Choroid plexus epithelial cell (primary cell): ENCODE measurements at places on chromosomes 4 and X.

GRCh38 chr4:63583007-63583406 is 826.2 kb downstream of the TECRL start:
- no peak for DNase-seq

DNA sequence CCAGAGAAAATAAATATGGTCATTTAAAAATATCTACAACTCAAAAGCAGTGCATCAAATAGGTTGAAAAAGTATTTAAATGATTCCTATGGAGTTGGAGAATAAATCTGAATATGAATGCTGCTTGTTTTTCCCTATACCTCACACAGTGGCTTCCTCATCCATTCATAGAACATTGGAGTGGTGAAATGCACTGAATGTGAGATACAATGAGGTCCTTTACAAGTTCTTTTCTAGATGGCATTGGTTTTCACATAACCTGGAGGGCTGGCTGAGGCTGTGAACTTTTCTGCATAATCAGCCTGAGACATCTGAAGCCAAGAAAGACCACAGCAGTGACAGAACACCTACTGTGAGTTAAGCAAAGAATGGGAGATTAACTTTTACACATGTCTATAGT is 279.1 kb upstream of the NRK start:
- DNase-seq, result no peak

- no peak for DNase-seq
Observed at GRCh38 chrX:12229986-12230385, 91.7 kb downstream of the FRMPD4 start.

DNA sequence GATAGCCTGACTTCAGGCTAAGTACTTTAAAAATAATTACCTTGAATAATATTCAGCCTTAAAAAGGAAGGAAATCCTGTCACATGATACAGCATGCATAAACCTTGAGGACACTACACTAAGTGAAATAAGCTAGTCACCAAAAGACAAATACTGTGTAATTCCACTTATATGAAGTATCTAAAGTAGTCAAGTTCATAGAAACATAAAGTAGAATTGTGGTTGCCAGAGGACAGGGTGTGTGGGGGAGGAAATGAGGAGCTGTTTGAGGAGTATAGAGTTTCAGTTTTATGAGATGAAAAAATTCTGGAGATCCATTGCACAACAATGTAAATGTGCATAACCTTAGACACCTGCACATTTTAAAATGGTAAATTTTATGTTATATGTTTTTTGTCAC is 5.6 kb upstream of the STPG2 start:
- peak; percentile 23 for DNase-seq

GRCh38 chr4:8549352-8549931 is 30.8 kb upstream of the GPR78 start:
- DNase-seq, result no peak

DNA sequence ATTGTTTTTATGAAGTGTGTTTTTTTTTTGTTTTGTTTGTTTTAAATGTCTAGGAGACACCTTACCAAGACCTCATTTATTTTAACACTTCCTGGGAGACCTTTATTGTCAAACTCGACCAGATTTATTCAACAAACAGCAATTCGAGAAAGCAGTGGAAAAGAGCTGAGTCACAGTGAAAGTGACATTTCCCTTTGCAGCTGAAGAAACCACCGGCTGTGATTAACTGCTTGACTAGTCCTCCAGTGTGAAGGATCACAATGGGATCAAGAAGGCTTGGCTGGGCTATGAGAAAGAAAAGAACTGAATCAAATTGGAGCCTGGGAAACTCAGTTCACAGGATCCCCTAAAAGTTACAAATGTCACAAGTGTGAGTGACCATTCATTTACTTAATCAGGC is 11.9 kb upstream of the ADH7 start:
- DNase-seq, result peak; percentile 61

DNA sequence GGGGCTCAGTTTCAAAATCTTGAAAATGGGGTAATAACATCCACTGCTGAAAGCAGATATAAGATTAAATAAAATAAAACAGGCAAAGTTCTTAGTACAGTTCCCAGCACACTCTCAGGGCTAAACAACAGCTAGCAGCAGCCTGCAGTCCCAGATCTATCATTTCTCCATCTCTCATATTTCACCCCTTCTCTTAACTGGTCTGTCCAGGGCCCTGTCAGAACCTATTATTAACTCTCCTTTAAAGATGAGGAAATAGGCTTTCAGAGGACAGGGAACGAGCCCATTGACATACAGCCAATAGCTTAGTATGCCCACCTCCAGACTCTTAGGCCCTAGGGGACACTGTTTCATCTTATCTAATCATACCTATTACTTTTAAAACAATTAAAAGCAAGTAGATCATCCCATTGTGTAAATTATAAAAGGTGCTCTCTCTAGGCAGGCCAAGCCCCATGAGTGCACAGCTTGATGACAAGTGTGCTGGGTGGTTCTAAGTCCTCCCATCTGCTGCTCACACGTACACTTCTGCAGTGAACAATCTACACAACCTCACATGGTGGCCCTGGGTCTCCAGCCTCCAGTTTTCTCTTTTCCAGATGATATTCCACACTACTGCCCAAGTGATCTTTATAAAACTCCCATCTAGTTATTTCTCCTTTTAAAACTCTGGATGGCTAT is 119.0 kb downstream of the APBB2 start:
- DNase-seq, result peak; percentile 29

DNA sequence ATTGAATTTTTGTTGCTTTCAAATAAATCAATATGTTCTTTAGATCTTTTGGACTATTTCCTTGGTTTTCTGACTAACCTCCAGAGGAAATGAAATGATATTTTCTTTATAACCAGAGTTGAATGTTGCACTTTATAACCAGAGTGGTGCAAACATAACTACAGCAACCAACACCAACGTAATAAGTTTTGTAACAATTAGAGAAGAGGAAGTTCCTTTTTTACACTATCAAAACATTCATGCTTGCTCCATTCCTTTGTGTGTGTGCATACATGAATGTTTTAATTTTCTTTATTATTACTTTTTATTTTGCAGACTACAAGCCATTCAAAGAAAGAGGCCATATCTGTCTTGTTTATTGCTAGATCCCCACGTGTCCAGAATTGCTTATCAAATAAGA is 193.0 kb upstream of the PPP3CA start:
- no peak for DNase-seq

- no peak for DNase-seq
Observed at GRCh38 chrX:23287191-23287725, 47.4 kb upstream of the PTCHD1 start.

GRCh38 chr4:52576961-52577623 is 82.0 kb downstream of the USP46 start:
- DNase-seq, result peak; percentile 68

DNA sequence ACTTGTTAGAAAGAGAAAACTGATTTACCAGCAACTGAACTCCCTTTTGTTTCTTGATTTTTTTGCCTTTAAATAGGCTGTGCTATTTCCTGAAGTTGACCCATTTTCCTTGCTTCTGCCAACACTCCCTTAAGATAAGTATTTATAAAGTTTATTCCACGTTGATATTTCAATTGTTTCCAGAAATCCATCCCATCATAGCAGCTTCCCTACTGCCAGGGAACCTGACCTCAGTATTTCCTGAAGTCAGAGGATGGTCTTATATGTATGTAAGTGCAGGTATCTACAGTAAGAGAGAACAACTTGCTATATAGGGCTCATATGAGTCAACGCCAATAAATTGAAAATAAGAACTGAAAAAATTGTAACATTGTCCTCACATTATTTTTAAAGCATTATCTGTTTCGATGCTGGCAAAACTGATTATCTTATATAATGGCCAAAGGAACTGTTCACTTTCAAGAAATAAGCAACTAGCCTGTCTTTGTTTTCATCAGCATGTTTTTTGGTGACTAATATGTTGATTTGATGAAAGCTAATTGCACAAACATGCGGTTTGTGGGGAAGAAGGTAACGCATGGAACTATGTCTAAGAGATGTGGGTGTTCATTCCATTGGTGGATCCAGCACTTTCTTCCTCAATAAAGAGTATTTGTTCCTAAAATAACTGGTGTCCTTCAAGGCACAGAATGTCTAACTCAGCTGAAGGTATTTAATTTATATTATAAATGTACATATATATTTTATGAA is 4.7 kb downstream of the LIMCH1 start:
- DNase-seq, result no peak

DNA sequence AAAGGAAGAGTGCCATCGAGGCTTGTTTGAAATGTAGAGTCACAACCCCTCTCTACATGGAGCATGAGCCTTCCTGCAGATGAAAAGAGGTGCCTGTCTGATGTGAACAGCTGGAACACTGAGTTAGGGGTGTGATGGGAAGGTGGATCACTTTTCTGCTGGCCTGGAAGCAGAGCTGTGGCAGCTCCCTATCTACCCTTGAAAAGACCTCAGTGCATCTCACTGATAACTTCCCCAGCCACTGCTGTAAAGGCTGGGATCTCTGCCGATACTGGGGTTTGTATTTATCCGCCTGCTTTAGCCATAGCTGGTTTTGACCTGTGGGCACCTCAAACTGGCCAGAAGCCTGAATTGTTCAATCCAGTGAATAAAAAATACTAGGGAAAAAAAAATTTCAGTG is 46.8 kb downstream of the HPGD start:
- no peak for DNase-seq

DNA sequence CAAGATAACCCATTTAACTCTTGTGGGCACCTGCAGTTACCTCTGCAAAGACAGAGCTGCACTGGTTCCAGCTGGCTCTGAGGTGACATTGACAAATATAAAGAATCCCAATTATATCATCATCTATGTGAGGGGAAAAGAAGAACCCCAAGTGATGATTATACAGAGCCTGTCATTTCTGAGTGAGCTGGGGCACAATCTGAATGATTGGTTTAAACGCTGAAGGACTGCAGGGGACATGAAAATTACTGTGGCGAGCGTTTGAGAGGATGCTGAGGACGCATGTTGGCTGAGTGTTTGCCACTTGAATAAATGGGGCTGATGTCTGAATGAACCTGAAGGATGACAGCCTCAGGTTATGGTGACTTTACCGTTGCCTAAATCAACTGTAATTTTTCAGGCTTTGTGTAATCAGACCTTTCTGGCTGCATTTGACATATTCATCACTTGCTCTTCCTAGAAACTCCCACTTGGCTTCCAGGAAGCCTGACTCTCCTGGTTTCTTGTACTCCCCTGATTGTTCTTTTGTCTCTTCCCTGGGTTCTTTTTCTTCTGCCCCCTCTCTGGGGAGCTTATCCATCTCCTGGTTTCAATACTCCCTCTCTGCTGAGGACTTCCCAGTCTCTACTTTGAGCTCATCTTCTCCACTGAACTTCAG is 4.1 kb upstream of the HSD17B10 start:
- DNase-seq, result no peak

DNA sequence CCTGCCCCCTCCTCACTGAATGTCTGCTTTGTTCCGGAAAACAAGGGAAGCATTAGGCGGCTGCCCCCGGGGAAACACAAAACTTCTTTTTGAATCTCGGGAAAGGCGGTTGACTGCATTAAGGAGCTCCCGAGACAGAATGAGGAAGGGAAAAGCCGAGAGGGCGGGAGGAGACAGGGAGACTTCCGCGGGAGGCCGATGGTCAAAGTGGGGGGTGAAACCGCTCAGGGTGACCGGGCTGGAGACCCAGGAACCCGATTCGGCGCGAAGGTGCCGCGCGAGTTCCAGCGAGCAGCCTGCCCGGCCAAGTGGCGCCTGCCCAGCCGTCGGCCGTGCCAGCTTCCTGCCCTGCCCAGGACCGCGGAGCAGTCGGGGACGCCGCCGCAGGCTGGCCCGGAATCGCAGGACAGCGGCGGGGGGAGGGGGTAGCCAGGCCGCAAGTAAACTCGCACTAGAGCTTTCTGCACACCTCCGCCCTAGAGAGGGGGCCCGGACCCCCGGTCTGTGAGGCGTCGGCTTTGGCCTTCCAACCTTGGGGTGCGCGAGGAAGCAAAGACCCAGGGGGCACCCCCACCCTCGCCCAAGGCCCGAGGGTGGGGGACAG is 55.1 kb upstream of the BCOR start:
- no peak for DNase-seq

DNA sequence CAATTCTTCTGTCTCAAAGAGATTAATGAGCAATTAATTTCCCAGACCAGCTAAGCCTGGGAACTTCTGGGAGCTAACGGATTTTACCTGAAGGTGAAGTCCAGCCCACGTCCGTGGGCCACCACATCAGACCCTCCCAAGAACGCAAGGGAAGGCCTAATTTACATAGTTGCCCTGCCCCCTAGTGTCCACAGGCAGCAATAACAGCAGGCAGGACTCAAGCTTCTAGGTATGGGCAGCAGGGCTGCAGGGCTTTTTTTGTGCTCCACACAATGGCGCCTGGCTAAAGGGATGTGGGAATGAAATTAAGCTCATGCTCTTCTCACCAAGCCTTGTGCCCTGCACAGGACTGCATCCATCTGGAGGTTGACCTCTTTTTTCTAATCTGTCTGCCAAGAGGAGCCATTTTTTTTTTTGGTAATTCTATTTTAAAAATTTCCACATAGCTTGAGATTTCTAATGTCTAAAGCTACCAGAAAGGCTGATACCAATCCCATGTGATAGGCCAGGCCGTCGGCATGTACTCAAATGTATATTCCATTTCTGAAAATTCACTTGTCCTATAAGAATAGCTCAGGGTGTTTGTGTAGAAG is 111.9 kb upstream of the TMEM164 start:
- peak; percentile 75 for DNase-seq

DNA sequence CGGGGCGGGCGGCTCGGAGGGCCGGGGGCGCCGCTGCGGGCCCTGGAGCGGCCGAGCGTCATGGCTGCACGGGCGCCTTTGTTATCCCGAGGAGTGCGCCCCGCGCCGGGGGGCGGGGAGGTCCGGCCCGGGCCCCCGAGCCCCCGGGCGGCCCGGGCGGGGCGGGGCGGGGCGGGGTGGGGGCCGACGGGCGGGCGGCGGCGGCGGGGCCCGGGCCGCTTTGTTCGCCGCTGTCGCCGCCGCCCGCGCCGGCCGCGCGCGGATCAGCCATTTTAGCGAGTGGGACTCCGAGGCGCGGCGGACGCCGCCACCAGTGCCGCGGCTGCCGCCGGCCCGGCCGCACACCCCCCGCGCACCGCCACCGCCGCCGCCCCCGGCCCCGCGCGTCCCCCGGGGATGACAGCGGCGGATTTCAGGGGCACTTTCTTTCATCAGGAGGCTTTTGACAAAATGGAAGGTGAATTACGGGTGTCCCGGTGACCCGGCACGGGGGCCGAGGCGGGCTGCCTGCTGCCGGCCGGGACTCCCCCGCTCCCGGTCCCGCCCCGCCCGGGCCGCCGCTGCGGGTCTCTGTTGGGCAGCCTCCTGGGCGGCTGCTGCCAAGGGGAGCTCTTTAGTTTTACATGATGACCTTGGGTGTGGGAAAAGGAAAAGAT is 1.2 kb downstream of the HMGB3 start:
- no peak for DNase-seq

- DNase-seq, result no peak
Observed at GRCh38 chr4:182695009-182695408, 222.2 kb downstream of the DCTD start.
